ENCODE measurements at places on chromosomes 4 and X.

GRCh38 chr4:24770032-24770584 lies 25.3 kb upstream of the SOD3 start:
- peak; percentile 34 for DNase-seq

DNA sequence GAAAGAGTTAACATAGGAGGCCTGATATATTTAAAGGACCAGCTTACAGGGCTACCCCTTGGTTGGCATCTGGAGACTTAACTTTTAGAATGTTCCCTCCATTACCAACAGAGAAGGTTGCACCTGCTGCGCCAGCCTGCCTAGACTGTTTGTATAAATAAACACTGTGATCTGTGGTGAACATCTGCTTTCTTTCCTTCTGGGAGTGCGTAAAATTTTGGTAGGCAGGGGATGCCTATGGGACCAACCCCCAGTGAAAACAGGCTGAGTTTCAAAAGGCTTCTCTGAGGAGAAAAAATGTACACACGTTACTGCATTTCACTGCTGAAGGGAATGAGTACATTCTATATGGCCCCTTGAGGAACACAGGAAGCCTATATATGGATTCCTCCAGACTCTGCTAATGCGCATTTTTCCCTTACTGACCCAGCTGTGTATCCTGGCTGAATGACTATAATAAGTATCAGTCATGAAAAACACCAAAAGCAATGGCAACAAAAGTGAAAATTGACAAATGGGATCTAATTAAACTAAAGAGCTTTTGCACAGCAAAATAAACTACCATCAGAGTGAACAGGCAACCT lies 13.8 kb downstream of the CENPC start:
- DNase-seq, result no peak

GRCh38 chr4:76539979-76540378 lies 105.0 kb downstream of the SHROOM3 start:
- no peak for DNase-seq

- DNase-seq, result peak; percentile 49
Measured at GRCh38 chr4:41693629-41694028, 54.9 kb downstream of the PHOX2B start.

DNA sequence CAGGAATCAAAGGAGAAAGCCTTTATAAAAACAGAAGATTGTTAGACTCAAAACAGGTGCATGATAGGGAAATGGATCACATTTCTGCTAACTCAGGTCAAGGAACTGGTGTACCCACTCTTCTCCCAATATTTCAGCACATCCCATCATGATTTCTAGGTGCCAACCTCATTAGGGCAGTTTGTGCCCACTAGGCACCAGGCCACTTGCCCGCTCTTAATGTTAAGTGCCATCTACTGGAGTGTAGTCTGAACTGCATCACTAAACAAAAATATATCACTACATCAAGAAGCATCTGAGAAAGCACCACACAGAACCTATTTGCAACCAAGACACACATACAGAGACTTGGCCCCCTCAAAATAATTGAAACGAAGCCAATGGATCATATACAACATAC lies 140.4 kb upstream of the GRID2 start:
- no peak for DNase-seq

DNA sequence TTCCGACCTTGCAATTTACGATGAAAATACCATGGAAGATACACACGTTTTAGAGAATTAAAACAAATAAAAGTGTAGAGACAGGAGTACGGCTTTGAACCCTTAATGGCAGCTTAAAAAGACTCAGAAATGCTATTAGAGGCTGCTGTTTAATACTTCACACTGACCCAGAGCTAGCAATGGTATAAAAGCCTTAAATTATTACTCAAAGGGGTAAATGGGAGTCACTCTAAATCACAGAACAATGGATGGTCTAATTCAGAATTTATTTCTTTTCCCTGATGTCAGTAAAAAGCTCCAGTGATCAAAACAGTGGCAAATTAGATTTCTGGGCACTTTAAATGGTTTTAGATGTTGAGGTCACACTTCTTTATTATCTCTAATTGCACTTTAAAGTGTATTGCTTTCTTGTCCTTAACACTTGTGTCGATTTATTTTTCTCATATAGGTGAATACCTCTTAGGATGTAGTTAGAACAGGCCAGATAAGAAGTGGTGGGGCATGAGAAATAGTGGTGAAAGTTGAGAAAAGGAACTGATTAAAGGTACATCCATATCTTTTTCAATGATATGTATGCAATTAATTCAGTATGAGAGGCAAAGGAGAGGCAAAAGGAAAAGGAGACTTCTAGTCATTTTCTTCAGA lies 252.4 kb upstream of the ANKRD50 start:
- no peak for DNase-seq

DNA sequence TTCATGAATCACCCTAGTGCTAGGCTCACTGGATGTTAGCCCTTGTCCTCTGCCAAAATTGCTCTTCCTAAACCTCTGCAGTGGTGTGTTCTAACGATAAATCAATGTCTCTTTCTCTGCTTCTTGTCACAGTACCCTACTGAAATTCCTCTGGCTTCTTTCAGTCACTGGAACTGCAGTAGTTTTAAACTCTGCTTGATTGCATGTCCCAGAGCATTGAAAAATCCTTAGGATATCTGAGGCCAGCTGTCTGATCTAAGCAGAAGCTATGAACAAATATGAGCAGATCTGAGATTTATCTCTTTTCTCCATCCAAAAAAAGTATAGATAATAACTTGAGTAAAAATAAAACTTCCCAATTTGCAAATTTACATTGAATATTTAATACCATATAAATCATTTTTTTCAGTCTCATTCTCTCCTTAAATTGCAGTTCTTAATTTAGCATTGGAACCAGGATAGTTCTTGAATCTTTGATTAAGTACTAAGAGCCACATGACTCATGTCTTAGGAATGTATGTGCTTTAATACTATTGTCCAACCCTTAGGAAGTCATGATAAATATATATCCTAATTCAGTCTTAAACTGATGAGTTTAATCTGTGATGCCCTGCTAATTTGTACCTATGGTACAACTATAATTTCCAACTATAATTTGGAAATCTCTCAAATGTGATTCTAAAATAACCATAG lies 169.7 kb downstream of the PDHA2 start:
- DNase-seq, result peak; percentile 75

DNA sequence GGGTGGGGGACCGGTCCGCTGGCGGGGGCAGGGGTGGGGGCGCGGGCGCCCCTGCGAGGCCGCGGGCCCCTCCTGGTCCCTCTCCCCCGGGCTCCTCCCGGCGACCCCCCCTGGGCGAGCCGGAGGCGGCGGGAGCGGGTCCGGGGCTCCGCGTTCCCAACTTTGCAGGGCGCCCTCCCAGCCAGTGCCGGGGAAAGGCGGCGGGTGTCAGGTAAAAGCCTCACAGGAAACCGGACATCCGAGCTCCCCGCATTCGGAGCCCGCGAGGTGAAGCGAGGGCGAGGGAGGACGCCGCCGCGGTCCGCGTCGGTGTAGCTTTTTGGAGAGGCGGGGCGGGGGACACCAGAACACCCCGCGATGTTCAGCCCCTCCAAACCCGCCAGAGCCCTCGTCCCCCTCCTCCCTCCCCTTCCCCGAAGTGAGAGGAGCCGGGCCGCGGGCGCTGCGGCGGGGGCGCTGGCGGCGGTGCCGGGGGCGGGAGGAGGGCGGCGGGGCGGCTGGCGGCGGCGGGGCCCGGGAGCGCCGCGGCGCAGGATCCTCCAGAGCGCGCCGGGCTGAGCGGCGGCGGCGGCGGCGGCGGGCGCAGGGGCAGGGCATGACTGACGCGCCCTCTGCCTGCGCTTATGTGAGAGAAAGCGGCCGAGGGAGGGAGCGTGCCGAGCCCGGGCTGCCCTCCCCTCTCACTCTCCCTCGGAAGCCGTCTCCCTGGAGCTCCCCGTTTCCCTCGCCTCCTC lies at the start of gene VEGFC:
Gene VEGFC, minus strand, starts transcription at position 597 of the 734 bp plus-strand sequence. CDS start 611 bp downstream, outside the sequence.
- DNase-seq, result no peak

GRCh38 chrX:30793767-30794103 lies 95.3 kb downstream of the TAB3 start:
- DNase-seq, result no peak

GRCh38 chr4:76250962-76251361 lies 559 bp upstream of the FAM47E start:
- no peak for DNase-seq

- DNase-seq, result no peak
Measured at GRCh38 chr4:170339522-170339921, 249.8 kb upstream of the AADAT start.

GRCh38 chr4:78481180-78481579 lies 70.4 kb upstream of the ANXA3 start:
- peak; percentile 46 for DNase-seq

DNA sequence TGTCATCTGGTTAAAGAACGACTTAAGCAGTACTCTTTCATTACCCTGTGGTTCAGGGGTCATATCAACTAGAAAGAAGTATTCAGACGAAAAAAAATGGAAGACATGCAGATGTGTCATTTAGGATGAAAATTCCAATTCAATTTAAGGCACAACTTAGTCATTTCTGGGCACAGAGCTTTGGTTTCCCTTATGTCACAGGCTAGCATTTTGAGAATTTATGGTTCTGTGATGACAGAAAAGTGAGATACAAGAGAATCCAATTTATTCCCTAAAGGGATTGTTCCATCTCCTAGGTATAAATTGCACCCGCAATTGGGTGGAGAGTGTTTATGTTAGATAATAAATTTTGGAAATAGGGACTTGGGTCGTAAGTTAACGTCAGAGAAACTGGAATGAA lies 306.6 kb downstream of the STK32B start:
- DNase-seq, result no peak
